Stimulated activated CD4-positive, alpha-beta T cell treated with anti-CD3 and anti-CD28 coated beads, Interleukin-15, amount 100 ng/mL, for 1 hour (primary cell): ENCODE measurements at places on chromosomes 13 and 19.
A peak's percentile ranks its signal among the peaks of the same experiment; 100 is the strongest.

GRCh38 chr19:10113964-10114650 lies 2.6 kb downstream of the P2RY11 start:
- DNase-seq, result no peak

- DNase-seq, result no peak
Measured at GRCh38 chr13:29532116-29532515, 63.4 kb downstream of the SLC7A1 start.

DNA sequence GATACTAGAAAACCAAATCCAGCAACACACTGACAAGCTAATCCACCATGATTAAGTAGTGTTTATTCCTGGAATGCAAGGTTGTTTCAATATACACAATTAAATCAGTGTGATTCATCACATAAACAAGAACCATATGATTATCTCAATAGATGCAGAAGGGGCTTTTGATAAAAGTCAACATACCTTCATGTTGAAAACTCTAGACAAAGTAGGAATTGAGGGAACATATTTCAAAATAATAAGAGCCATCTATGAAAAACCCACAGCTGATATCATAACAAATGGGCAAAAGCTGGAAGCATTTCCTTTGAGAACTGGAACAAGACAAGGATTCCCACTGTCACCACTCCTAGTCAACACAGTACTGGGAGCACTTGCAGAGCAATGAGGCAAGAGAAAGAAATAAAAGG lies 213.6 kb upstream of the CSNK1A1L start:
- no peak for DNase-seq

- DNase-seq, result no peak
Measured at GRCh38 chr13:105232439-105232838, 1303.0 kb downstream of the EFNB2 start.

GRCh38 chr13:50573066-50573465 lies 270.4 kb downstream of the DLEU7 start:
- no peak for DNase-seq

GRCh38 chr19:36409841-36410240 lies 8.6 kb downstream of the ZFP82 start:
- DNase-seq, result no peak

- DNase-seq, result no peak
Measured at GRCh38 chr13:79880818-79881217, 399.9 kb downstream of the NDFIP2 start.

DNA sequence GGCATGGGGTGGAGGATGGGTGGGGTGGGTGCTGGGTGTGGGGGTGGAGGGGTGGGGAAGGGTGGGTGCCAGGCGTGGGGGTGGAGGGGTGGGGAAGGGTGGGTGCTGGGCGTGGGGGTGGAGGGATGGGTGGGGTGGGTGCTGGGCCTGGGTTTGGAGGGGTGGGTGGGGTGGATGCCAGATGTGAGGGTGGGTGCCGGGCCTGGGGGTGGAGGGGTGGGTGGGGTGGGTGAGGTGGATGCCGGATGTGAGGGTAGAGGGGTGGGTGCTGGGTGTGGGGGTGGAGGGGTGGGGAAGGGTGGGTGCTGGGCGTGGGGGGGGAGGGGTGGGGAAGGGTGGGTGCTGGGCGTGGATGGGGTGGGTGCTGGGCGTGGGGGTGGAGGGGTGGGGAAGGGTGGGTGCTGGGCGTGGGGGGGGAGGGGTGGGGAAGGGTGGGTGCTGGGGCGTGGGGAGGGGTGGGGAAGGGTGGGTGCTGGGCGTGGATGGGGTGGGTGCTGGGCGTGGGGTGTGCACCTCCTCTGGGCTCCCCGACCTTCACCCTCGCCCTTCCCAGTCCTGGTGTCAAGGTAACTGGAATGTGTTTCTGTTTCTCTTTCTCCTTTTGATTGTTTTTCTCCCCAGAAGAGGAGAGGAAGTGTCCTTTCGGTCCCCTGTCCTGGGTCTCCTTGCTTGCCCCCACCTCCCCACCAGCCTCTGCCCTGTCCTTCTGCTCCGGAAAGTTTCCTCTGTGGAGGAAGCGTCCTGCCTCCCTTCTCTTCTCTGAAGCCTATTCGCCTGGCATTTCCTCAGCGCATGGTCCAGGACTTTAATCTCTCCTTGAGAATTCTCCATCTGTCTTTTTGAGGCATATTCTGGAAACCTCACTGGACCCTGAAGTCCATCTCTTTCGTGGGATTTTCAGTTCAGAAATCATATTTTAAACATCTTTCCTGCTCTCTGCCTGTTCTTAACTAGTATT lies 22.9 kb upstream of the CFAP97D2 start:
- no peak for DNase-seq

DNA sequence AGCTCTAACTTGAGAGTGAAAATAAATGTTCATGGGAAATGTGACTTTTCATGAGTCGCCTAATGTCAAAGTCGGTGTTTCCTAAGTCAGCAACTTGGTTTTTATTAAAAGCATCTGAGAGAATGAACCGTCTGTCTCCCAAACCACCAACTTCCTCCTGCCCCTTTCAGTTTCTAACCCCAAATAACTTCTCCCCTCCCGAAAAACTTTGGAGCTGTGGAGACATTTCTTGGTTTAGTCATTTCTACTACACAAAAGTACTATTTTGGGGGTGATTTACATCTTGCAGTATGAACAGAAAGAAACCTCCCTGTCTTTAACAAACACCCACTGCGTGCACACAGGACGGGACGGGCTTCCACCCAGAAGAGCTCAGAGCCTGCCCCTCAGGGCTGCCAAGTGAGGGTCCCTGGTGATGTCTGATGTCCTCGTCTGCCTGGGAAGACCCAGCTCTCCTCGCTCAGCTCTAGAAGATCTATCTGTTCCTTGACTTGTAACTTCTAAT lies 65.0 kb downstream of the RASA3 start:
- DNase-seq, result no peak

- no peak for DNase-seq
Measured at GRCh38 chr13:41915081-41915480, 45.8 kb downstream of the VWA8 start.

DNA sequence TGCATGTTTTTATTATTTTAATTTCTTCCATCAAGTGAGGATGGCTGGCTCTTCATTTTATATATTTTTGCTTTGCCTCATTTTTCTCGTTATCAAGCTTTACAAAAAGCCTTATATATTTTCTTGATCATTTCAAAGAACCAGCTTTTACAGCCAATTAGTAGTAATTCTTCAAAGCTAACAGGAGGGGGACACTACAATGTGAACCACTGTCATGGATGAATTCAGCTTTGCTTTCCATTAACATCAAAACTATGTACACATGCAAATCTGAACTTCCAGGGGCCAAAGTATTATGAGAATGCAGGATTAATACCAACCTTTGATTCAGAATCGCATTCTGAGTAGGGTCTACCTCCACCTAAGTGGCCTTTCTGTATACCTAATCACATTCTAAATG lies 11.1 kb downstream of the UQCRFS1 start:
- no peak for DNase-seq

DNA sequence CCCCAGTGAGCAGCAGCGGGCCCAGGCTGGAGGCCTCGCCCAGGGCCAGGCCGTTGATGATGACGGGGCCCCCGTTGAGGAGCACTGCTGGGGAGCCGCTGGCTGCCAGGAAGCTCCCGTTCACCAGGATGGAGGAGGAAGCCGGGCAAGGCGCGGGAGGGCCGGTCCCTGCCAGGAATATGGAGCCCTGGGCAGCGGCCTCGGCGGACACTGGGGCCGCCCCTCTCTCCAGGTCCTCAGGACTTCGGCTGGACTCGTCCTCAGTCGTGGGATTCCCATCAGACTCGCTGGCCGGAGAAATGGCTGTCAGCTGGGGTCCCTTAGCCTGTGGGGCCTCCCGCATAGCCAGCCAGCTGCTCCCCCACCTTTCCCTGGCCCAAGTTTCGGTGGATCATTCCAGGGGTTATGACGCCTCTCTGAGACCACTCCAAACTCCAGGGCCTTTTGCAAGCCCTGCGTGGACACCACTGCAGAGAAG lies 2.1 kb downstream of the SIX5 start:
- DNase-seq, result no peak

GRCh38 chr13:75796825-75797224 lies 160.7 kb downstream of the LMO7 start:
- DNase-seq, result no peak

GRCh38 chr19:4830768-4831265 lies 695 bp downstream of the TICAM1 start:
- no peak for DNase-seq

- DNase-seq, result no peak
Measured at GRCh38 chr19:11322269-11323024, 17.0 kb downstream of the RAB3D start.

- no peak for DNase-seq
Measured at GRCh38 chr13:75071796-75072195, 410.2 kb downstream of the TBC1D4 start.

- DNase-seq, result no peak
Measured at GRCh38 chr19:49489601-49490167, 2.3 kb downstream of the RPL13A start.

- DNase-seq, result no peak
Measured at GRCh38 chr13:110856942-110857835, 57.7 kb downstream of the ANKRD10 start.

GRCh38 chr13:86601351-86601750 lies 802.1 kb upstream of the SLITRK6 start:
- no peak for DNase-seq

DNA sequence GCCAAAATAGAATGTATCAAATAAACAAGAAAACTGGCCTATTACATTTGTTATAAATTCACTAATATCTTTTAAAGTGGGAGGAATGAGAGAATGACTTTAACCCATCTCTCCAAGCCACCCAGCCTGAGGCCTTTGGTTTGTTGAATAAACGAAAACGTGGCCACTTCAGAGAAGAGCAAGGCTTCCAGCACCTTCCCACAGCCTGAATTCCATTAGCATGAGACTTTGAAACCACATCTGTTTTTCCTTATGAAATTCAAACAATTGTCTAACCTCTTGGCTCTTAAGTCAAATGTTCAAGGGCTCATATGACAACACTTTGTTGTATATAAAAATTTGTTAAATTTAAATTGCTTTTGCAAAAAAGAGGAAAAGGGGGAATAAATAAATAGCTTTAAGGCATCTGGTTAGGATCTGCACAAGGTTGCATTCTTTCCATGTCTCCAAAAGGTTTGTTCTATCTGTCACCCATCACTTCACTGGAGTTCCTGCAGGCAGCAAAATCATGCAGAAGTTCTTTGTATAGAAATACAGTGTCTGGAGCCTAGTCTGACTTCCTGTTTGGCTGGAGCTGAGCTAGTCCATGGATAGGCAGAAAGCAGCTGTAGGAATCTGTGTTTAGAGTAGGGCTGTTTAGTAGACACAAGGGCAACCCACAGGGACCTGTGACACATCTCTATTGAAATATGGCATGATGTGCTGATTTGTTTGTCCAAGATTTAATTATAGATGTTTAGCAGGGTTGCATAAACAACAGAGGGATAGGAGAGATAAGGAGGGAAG lies 502.3 kb downstream of the KCTD12 start:
- DNase-seq, result no peak

DNA sequence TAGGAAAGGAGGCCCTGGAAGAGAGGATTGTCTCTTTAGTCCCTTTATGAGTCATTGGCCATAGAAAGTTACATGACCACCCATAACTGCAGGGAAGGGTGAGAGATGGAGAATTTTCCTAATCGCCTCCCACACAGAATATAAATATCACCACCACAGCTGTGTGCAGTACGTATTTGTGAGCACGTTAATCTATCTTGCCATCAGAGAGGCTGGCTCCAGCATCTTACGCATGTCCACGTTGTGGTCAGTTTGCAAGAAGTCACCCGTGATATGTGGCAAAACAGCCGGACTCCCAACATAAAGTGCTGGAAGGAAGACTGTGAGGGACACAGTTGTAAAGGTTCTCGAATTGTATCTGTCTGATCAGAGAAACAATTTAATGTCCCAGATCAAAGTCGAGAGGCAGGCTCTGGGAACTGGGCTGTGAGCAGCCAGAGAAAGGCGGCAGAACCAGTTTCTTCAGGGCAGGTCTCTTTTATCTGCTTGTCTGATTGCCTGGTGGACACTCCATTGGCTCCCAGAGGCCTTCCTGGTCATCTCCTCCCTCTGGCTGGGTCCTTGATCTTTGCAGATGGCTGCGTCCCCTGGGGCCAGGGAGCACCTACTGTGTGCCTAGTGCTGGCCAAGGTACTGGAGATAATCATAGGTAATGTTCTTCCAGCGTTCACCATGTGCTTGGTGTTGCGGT lies 74.9 kb downstream of the SIPA1L3 start:
- DNase-seq, result no peak

- DNase-seq, result no peak
Measured at GRCh38 chr13:44068737-44069136, 189.0 kb downstream of the LACC1 start.

DNA sequence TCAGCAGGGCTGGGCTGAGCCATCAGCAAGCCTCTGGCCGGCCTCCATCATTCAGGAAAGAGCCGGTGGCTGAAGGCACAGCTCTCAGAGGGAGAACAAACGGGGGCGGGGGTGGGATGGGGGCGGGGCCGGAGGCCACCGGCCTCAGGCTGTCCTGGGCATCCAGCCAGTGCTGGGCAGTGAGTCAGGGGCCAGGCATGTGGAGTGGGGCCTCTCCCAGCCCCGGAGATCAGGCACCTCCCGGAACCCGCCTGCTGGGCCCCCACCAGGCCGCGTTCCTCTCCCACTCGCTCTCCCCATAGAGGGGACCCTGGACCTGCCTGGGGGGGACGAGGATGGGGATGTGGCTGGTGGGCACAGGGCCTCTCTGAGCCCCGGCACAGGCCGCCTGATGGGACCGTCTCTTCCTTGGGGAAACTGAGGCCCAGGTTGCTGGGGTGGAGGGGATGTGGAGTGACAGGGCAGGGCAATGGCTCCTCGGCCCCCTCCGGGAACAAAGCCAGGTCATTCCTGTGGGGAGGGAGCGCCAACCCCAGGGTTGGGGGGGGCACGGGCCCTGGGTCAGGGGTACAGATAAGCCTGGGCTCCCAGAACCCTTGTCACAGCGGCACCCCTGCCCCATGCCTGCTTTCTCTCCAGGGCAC lies 12.9 kb downstream of the SPC24 start:
- no peak for DNase-seq

DNA sequence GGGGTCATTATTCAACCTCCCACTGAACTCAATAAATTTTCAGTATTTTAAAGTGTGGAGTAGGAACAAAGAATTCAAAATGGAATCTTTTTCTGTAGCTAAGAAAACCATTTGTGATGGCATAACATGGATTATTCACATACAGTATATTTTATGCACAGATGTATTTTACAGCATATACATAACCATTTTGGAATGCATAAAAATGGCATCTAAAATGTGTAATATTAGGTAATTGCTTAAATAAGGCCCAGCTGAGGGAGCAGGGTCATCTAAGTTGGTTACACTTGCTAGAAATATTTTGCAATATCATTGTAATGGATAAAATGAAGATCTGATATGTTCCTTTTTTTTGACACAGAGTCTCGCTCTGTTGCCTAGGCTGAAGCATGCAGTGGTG lies 146.9 kb downstream of the LMO7 start:
- DNase-seq, result no peak

GRCh38 chr13:30978981-30979956 lies 46.8 kb downstream of the TEX26 start:
- DNase-seq, result peak; percentile 27

GRCh38 chr19:48878196-48879024 lies 6.2 kb downstream of the PPP1R15A start:
- no peak for DNase-seq

DNA sequence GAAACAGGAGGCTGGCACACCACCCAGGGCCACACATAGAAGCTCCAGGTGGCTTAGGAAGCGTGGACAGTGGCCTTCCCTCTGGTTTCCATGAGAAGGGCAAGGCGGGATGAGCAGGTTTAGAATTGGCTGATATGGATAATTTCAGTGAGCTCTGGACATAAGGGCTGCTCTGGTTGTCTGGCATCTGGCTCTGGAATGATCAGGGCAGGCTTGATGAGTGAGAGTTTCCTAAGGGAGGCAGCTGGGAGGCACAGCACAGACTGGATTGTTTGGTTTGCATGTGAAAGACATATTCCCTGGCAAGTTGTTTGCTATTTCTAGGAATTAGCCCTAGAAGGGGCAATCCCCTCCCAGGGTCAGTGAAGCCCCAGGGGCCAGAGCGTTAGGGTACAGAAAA lies 129.5 kb downstream of the ATP8A2 start:
- DNase-seq, result no peak
